Naive thymus-derived CD8-positive, alpha-beta T cell (primary cell): ENCODE measurements at places on chromosomes 7 and 10. TPM values are rescaled to one million over a fixed set of nuclear protein-coding genes. Genes with fewer than 3 reads are reported as not detected.

GRCh38 chr7:121278120-121279021 lies 50.4 kb upstream of the WNT16 start:
- no peak for DNase-seq
- H3K27ac ChIP-seq = no peak overlapping the region
- H3K27me3 ChIP-seq = peaks cover 12% of the 10 kb centered on the region
- H3K4me1 ChIP-seq = peaks cover 2% of the 10 kb centered on the region

DNA sequence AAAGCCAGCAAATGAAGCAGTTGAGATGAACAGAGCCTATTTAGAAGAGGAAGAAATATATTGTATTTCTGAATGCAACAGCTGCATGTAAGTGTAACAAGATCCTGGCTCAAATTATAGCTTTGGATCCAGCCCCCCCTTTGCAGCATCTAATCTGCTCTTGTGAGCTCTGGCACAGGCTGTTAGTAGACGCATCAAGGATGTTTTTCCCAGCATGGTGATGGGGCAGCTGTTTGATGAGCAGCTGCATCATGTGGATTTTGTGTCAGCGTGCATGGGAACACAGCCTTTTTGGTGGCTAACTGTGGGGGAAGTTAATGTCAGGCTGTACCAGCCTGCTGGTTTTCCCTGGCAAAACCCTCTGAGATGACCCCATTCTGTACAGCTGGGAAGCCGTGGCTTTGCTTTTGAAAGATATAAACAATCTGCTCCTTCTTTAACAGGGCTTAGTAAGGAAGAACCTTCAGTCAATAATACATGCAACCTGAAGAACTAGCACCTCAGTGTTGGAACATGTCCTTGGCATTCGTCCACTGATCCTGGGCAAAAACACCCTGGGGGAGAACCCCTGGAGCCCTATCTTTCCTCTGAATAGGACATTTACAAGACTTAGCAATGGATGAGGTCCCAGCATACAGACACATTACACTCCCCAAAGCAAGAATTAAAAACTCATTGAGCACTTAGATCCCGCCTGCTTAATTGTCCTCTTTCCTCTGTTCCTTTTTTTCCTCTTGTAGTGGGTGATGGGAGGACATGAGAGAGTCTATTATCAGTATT lies 70.6 kb downstream of the NPS start:
- H3K4me1 ChIP-seq = no peaks in the 10 kb centered on the region
- H3K27ac ChIP-seq = no peak overlapping the region
- no peak overlapping the region for H3K4me3 ChIP-seq

GRCh38 chr7:159099711-159100231 lies 44.9 kb downstream of the VIPR2 start:
- H3K27ac ChIP-seq = no peak overlapping the region
- no peaks in the 10 kb centered on the region for H3K4me1 ChIP-seq
- DNase-seq = no peak
- H3K36me3 ChIP-seq = no peaks in the 10 kb centered on the region
- no peaks in the 10 kb centered on the region for H3K27me3 ChIP-seq
- H3K4me3 ChIP-seq = no peak overlapping the region

STAG3 gene
- 12.1 TPM for total RNA-seq

FAM180A gene
- not detected for total RNA-seq

DNA sequence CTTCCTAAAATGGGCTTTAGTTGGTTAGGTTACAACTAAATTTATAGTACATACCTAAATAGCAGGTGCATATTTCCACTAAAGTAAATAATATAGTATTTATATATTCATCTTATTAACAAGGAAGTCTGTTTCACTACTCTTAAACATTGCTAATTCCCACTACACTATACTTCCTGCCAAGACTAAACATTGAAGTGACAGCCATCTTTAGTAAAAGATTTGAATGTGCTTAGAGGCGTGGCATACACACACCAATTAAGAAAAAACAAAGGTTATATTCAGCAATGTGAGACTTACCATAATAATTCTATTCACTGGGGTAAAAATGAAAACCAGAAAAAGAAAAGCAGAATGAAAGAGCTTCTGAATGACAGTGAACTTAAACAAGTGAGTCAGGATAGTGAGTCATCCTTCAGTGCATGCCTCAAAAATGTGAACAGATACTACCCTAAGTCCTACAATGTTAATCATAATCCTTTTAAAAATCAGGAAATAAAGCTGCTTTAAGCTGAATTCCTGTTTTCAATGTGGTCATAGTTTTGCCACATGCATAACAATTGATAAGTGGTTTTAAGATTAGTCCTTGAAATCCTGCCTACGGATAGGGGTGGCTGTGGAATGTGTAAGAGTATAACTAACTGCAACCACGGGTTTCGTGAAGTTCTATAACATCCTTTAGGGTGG lies 59.4 kb downstream of the USP6NL start:
- H3K36me3 ChIP-seq = peaks cover 3% of the 10 kb centered on the region
- H3K4me3 ChIP-seq = no peak overlapping the region
- no peaks in the 10 kb centered on the region for H3K27me3 ChIP-seq
- DNase-seq = no peak
- H3K4me1 ChIP-seq = peaks cover 61% of the 10 kb centered on the region
- H3K27ac ChIP-seq = no peak overlapping the region
